Ovary (tissue), 10 donors: ENCODE measurements at places on chromosomes 1 and 21. TPM values are rescaled to one million over a fixed set of nuclear protein-coding genes. Genes with fewer than 3 reads are reported as not detected.
A peak's percentile ranks its signal among the peaks of the same experiment; 100 is the strongest.

Gene PTPRF
- 143 TPM for total RNA-seq

Gene OR2L13
- not detected for total RNA-seq

Gene ZNF670
- 5.1 TPM for total RNA-seq

Gene INSRR
- not detected for total RNA-seq

Gene PEA15
- 137 TPM for total RNA-seq

Gene LYPD8
- not detected for total RNA-seq

Gene ASCL5
- not detected for total RNA-seq

DNA sequence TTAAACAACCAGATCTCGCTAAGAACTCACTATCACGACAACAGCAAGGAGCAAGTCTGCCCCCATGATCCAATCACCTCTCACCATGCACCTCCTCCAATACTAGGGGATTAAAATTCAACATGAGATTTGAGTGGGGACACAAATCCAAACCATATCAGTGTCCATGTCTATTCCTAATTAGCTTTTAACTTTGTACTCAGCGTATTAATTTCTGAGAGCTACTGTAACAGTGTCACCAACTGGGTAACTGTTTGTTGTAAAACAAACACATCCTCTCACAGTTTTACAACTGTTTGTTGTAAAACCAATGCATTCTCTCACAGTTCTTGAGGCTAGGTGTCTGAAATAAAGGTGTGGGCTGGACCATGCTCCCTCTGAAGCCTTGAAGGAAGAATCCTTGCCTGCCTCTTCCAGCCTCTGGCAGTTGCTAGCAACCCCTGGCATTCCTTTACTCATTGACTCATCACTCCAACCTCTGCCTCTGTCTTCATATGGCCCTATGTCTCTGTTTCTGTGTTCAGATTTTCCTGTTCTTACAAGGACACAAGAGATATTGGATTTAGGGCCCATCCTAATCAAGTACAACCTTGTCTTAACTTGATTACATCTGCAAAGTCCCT is 121.2 kb downstream of the LTN1 start:
- DNase-seq, result no peak
- H3K27ac ChIP-seq, result no peak overlapping the region
- H3K4me1 ChIP-seq, result no peaks in the 10 kb centered on the region
- H3K36me3 ChIP-seq, result no peaks in the 10 kb centered on the region
- no peaks in the 10 kb centered on the region for H3K27me3 ChIP-seq
- no peak overlapping the region for H3K4me3 ChIP-seq

GRCh38 chr1:179080866-179081686 is 794 bp upstream of the TOR3A start:
- no peak for DNase-seq
- H3K36me3 ChIP-seq, result no peaks in the 10 kb centered on the region
- H3K27me3 ChIP-seq, result no peaks in the 10 kb centered on the region
- peaks cover 4% of the 10 kb centered on the region for H3K4me1 ChIP-seq
- peak overlapping the region; percentile 95 for H3K4me3 ChIP-seq

GRCh38 chr21:43626390-43626789 is 32.9 kb downstream of the HSF2BP start:
- H3K36me3 ChIP-seq, result no peaks in the 10 kb centered on the region
- DNase-seq, result no peak
- no peak overlapping the region for H3K27ac ChIP-seq
- H3K4me3 ChIP-seq, result no peak overlapping the region
- H3K4me1 ChIP-seq, result no peaks in the 10 kb centered on the region

DNA sequence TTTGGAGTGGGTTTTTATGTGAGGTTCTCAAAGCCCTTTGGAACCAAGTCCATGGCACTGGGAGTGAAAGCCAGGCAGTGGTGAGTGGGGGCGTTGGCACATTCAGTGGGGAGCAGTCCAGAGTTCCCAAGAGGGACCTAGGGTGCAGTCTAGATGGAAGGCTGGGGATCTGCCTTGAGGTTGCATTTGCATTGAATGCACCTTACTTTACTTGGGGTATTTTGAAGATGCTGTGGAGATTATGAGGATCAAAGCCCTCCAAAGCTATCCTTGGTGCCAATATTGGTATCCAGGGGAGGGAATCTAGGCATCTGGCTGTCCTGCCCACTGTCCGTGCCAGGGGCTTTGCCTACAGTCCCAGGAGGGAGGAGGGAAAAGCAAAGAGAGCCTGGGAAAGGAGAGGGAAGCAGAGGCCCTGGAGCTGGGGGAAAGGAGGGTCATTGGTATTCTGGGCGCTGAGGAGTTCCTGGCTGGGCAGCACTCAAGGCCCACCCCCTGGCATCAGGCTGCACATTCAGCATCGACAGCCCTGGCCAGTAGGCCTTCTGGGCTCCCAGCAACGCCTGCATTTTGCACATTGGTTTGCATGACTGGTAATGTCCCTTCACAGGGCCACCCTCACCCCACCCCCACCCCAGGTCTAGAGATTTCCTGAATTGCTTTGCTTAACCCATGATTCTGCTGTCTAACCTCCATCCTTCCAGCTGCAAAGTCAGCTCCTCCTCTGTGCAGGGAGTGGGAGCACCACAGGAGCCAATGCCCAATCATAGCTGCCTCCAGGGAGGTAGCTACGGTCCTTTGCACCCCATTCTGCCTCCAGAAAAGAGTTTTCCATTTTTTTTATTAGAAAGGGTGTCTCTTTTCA is 843 bp upstream of the BCAN start:
- H3K36me3 ChIP-seq, result no peaks in the 10 kb centered on the region
- no peaks in the 10 kb centered on the region for H3K27me3 ChIP-seq
- peaks cover 2% of the 10 kb centered on the region for H3K4me1 ChIP-seq
- no peak for DNase-seq
- H3K4me3 ChIP-seq, result no peak overlapping the region

GRCh38 chr1:151135433-151136385 is 10.7 kb downstream of the SEMA6C start:
- no peak for DNase-seq
- no peak overlapping the region for H3K27ac ChIP-seq
- no peaks in the 10 kb centered on the region for H3K27me3 ChIP-seq
- H3K36me3 ChIP-seq, result no peaks in the 10 kb centered on the region

GRCh38 chr1:170634293-170634692 is 29.6 kb upstream of the PRRX1 start:
- no peaks in the 10 kb centered on the region for H3K36me3 ChIP-seq
- DNase-seq, result no peak
- no peak overlapping the region for H3K4me3 ChIP-seq
- H3K27ac ChIP-seq, result no peak overlapping the region

DNA sequence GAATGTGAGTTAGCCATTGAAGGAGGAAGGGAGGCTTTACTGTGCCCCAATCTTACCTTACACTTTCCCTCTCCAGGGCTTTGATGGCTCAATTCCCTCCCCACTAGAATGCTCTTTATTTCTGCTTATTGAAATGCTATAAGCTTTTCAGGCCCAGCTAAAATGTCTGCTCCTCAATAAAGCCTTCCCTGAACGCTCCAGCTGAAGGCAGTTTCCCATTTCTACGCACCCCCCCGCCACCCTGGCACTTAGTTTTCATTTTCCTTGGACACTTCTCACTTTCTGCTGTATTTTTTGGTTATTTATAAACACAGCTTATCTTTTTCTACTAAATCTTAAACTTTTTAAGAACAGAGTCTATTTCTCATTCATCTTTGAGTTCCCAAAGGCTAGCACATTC is 7.1 kb upstream of the TMEM167B start:
- H3K4me3 ChIP-seq, result no peak overlapping the region
- peak; percentile 37 for DNase-seq
- no peaks in the 10 kb centered on the region for H3K36me3 ChIP-seq
- no peaks in the 10 kb centered on the region for H3K27me3 ChIP-seq
- no peak overlapping the region for H3K27ac ChIP-seq
- peaks cover 1% of the 10 kb centered on the region for H3K4me1 ChIP-seq

DNA sequence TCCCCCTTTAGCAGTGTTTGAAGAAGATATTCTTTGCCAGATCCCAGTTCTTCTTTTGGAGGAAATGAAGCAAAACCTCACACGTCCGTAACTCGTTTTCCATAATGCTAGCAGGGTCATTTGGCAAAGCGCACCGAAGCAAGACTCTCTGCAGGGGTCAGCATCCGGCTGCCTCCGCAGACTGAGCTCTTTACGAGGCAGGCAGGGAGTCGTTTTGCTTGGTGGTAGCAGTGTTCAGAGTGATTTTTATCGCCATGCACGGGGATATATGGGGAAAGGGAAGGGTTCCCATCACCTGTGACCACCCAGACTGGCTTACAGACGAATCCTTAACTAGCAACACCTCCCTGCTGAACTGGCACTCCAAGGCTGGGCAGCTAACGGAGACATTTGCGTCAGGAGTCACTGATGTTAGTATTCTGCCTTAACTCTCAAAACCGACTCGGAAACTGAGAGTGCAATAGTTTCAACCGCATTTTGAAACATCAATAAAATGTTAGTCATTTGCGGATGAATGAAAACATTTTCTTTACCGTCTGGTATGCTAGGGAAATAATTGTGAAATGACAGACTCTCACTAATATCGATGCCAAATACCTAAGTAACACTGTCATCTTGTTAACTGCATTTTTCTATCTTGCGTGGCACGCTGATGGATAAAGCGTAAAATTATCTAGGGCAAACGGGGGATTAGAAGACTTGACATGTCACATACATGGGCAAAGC is 2.2 kb upstream of the NEGR1 start:
- peaks cover 5% of the 10 kb centered on the region for H3K4me1 ChIP-seq
- peak; percentile 65 for DNase-seq
- no peaks in the 10 kb centered on the region for H3K27me3 ChIP-seq
- H3K36me3 ChIP-seq, result no peaks in the 10 kb centered on the region
- H3K27ac ChIP-seq, result peak overlapping the region; percentile 94

- no peak overlapping the region for H3K4me3 ChIP-seq
- no peaks in the 10 kb centered on the region for H3K4me1 ChIP-seq
- H3K27me3 ChIP-seq, result no peaks in the 10 kb centered on the region
- H3K36me3 ChIP-seq, result no peaks in the 10 kb centered on the region
- no peak for DNase-seq
These were observed 39.2 kb downstream of the RUNX3 start for GRCh38 chr1:24890887-24891286.

DNA sequence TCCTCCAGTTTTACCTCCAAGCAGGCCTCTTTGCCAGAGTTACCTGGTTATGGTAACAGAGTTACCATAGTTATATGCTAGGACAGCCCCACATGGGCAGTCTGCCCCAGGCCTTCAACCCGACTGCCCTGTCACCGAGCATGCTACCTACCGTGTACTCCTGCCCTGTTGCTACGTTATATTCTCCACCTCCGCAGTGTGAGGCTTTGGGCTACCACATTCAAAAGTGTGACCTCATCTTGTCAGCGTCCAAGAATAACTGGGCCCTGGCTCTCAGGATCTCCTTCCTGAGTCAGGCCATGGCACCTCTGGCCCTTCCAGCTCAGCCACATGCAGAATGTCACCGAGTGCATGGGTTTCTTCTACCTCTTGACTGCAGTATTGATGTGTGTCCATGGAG is 8.9 kb downstream of the MAPKAPK2 start:
- no peaks in the 10 kb centered on the region for H3K27me3 ChIP-seq
- peak overlapping the region; percentile 50 for H3K27ac ChIP-seq
- no peak overlapping the region for H3K4me3 ChIP-seq
- H3K4me1 ChIP-seq, result peaks cover 40% of the 10 kb centered on the region
- no peaks in the 10 kb centered on the region for H3K36me3 ChIP-seq

DNA sequence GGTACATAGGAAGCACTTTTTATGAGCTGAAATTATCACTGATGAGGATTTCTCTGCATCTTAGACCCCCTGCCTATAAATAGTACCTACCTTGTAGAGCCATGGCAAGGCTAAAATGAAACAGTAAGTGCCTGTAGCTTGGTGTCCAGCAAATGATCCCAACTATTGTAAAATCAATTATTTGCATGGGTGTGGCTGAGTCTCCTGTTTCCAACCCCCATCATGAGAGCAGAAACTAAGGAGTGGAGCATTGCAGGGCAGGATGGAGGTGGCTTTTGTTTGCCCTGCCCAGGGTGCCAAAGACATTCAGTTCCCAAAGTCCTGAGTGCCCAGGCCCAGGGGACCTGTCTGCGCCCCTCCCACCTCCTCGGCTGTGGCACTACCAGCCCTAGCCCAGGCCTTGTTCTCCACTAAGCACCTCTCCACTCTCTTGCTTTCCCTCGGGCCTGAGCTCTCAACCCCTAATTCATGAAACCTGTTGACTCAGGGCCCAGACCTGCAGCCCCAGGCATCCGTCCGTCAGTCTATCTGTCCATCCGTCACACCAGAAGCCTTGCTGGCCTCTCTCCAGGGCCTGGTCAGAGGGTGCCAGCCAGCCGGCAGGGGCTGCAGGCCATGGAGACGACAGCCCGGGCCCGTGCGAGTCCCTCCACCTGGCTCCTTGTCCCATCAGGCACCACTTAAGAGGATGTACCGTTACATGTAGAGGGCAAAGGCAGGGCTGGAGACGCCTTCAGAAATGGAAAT is 39.6 kb downstream of the PAX7 start:
- no peak overlapping the region for H3K27ac ChIP-seq
- H3K27me3 ChIP-seq, result no peaks in the 10 kb centered on the region
- H3K36me3 ChIP-seq, result no peaks in the 10 kb centered on the region

GRCh38 chr1:156676114-156676819 is 940 bp downstream of the NES start:
- peak overlapping the region; percentile 33 for H3K27ac ChIP-seq
- peak overlapping the region; percentile 37 for H3K4me3 ChIP-seq
- no peaks in the 10 kb centered on the region for H3K4me1 ChIP-seq
- no peak for DNase-seq

DNA sequence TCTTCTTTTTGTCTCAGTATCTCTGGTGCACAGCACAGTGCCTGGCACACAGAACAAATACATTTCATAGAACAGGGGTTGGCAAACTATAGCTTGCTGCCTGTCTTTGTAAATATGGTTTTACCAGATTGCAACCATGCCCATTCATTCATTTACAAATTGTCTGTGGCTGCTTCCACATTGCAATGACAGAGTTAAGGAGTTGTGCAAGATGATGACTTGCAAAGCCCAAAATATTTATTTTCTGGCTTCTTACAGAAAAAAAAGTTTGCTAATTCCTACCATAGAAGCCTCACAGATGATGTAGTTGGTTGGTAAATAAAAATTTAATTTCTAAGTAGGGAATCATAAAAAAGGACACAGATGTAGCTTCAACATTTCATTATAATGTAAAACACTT is 11.2 kb upstream of the HMGB4 start:
- no peak overlapping the region for H3K4me3 ChIP-seq
- H3K4me1 ChIP-seq, result no peaks in the 10 kb centered on the region
- no peak overlapping the region for H3K27ac ChIP-seq
- H3K27me3 ChIP-seq, result no peaks in the 10 kb centered on the region
- DNase-seq, result no peak

DNA sequence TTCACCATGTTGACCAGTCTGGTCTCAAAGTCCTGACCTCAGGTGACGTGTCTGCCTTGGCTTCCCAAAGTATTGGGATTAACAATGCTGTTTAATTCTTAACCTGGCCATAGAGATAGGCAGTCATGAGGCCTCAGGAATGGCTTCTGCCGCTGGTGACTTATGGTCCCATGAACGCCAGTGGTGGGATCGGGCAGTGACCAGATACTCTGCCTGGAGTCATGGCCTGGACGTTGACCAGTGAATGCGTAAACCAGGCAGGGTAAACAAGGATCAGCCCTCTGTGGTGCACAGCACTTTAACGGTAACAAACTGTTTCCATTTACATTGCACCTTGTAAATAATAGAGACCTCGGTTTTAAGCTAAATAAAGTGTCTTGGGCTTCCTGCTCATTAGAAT is 23.0 kb downstream of the MTARC1 start:
- H3K4me3 ChIP-seq, result no peak overlapping the region
- no peaks in the 10 kb centered on the region for H3K4me1 ChIP-seq
- no peaks in the 10 kb centered on the region for H3K27me3 ChIP-seq
- DNase-seq, result no peak

GRCh38 chr21:23455676-23456075 is 2151.6 kb downstream of the MRPL39 start:
- no peak for DNase-seq
- H3K4me3 ChIP-seq, result no peak overlapping the region
- no peaks in the 10 kb centered on the region for H3K4me1 ChIP-seq
- H3K27me3 ChIP-seq, result no peaks in the 10 kb centered on the region
- no peaks in the 10 kb centered on the region for H3K36me3 ChIP-seq
